Activated CD4-positive, alpha-beta memory T cell treated with anti-CD3 and anti-CD28 coated beads, Interleukin-2, amount 10 ng/mL, durations not matched to agents 7 days and 5 days (primary cell): ENCODE measurements at places on chromosomes 1 and 21.

DNA sequence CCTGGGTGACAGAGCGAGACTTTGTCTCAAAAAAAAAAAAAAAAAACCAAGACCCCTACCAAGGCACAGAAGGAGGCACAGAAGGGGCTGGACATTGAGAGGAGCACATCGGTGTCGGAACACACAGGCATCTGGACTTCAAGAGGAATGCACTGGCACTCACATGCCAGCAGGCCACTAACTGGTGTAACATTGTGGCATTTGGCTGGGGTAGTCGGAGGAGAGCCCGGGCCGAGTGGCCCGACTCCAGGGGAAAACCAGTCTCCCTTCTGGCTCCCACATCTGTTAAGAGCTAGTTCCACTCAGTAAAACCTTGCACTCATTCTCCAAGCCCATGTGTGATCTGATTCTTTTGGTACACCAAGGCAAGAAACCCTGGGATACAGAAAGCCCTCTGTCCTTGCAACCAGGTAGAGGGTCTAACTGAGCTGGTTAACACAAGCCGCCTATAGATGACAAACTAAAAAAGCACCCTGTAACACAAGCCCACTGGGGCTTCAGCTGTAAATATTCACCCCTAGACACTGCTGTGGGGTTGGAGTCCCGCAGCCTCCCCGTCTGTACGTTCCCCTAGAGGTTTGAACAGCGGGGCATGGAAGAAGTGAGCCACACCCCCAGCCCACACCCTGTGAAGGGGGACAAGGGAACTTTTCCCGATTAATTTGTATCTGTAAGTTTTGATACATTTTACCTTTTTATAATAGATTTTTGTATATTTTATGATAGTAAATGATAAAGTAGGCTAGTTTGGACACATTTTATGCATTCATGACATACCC is 17.2 kb upstream of the AKIRIN1 start:
- DNase-seq = no peak

DNA sequence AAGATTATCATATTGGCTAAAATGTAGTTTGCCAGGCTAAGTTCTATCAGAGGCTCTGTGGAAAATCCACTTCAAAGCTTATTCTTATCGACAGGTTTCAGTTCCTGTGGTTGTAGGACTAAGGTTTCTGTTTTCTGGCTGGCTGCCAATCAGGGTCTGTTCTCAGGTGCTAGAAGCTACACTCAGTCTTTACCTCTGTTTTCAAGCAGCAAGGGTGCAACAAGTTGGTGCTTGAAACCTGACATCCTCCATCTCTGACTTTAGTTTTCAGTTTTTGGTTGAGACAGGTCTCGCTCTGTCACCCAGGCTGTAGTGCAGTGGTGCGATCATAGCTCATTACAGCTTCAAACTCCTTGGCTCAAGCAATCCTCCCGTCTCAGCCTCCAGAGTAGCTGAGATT is 15.3 kb upstream of the TMCO2 start:
- peak; percentile 77 for DNase-seq

DNA sequence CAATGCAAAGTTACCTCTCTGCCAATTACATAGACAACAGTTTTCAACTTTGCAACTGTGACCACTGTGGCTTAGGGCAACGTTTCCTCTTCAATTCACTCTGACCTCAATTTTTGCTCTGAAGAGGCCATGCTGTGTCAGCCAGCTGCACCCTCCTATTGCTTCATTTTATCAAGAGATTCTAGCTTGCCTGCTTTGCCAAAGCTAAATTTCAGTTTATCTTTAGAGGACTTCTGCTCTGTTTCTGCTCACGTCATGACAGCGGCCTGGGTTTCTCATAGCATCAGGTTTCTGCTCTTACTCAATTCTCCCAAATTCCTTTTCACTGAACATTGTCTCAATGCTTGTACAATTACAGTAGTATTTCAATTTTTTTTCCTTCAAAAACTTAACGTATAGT is 154.6 kb downstream of the PLA2G4A start:
- no peak for DNase-seq

DNA sequence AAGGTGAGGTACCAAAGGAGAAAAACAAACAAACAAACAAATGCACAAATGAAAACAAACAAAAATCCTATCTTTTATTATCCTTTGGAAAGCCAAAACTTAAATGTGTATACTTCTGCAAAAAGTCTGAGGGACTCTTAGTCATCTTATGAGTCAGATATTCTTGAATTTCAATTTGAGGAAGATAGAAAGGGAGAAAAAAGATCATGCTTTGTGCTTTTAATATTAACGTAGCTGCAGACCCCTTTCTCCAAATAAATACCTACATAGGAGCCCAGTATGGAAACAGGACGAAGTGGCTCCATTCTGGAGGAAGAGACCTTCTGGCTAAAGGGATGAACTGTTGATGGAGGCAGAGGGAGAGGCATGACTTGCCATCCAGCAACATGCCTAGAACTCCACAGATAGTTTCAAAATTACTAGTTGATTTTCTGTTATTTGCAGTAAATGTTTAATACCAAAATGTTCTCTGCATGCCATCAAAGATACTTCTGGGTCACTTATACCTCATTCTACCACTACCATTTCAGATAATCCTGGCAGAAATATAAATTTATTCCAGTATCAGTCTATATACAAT is 25.4 kb downstream of the NUP210L start:
- DNase-seq = no peak

DNA sequence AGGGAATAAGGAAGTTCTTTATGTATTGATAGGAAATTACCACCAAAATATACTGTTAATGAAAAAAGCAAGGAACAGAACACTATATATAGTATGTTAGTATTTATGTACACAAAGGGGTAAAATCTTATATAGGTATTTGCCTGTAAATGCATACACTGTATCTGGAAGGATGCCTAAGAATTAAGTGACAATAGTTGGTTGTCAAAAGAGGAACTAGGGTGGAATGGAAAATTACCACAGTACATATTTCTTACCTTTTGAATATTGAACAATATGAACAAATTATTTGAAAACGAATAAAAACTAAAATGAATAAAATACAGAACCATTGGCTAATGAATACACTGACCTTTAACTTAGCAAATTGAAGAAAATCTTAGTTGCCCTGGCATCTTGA is 13.6 kb downstream of the ARPC5 start:
- no peak for DNase-seq

GRCh38 chr1:107795441-107795840 is 169.5 kb downstream of the VAV3 start:
- DNase-seq = no peak

DNA sequence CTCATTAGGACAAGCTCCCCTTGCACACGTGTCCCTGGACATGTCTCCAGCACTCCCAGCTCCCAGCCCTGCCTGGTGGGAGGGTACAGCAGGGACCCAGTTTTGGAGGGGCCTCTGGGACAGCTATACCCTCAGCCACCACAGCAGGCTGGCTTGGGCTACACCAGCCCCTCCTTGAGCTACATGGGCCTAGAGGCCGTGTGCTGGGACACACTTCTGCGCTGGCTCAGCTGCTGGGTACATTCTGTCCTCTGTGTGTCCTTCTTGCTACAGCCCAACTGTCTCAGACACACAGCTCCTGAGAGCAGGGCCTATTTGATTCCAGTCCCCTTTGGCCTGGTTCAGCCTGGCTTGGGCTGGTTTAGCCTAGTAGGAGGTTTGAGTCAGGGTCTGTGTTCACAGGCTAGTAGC is 26.7 kb downstream of the DMAP1 start:
- no peak for DNase-seq

- DNase-seq = no peak
Measured at GRCh38 chr1:56806804-56807203, 12.4 kb downstream of the FYB2 start.

DNA sequence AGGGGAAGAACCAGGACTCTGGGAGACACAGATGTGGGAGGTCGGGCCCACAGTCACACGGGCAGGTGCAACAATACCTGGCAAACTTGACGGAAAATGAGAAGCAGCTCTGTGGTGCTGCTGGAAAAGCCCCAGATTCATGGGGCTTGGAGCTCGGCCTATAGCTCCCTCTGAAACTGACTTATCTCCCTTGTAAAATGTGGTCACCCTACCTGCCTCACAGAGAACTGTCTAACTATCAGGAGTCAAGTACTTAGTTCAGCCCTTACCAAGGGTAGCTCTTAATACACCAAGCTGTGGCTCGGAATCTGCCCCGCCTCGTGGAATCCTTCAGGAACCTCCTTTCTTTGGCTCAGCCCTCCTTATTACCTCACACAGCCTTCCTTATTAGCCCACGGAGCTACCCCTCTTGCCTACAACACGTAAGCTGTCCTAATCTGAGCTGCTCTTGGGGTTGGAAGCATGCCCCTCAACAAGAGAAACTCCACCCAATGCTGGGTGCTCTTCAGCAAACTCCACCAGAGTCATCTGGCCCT is 68.9 kb downstream of the MRPL37 start:
- no peak for DNase-seq

GRCh38 chr21:33013626-33014025 is 12.1 kb upstream of the OLIG2 start:
- DNase-seq = no peak

- no peak for DNase-seq
Measured at GRCh38 chr21:20902998-20903397, 95.2 kb upstream of the NCAM2 start.

GRCh38 chr1:67618285-67619018 is 66.5 kb upstream of the GADD45A start:
- DNase-seq = no peak

DNA sequence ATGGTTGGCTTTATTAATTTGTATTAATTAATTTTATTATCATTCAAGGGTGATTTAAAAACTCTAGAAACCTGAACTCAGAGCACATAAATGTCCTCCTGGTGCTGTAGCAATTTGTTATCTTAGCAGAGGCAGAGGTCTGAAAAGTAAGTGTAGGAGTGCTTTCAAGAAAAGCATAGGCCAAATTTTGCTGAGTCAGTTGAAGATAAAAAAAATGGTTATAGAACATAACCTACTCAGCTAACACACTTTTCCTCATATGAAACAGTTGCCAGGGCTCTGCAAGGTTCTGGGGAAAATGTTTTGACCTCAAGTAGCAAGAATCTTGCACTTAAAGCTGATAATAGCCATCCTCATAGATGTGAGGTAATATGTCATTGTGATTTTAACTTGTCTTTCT is 53.5 kb upstream of the CHODL start:
- no peak for DNase-seq

DNA sequence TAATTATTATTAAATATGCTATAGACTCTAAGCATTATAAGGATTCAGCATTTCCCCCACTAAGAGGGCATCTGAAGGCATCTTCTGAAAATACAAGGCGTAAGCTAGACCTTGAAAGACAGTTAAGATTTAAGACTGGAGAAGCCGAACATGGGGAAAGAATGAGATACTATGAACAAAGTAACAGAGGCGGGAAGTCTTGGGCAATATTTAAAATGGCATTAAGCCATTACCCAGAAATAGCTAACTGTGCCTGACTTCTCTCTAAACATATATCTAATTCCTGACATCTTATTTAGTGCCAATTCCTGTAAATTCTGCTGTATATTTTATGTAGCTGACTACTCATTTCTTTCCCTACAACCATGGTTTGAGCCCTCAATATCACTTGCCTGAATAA is 20.9 kb downstream of the DPH5 start:
- DNase-seq = no peak

- no peak for DNase-seq
Measured at GRCh38 chr1:182217071-182217470, 155.6 kb upstream of the ZNF648 start.

- DNase-seq = no peak
Measured at GRCh38 chr21:35843911-35844667, 216.2 kb downstream of the SETD4 start.

DNA sequence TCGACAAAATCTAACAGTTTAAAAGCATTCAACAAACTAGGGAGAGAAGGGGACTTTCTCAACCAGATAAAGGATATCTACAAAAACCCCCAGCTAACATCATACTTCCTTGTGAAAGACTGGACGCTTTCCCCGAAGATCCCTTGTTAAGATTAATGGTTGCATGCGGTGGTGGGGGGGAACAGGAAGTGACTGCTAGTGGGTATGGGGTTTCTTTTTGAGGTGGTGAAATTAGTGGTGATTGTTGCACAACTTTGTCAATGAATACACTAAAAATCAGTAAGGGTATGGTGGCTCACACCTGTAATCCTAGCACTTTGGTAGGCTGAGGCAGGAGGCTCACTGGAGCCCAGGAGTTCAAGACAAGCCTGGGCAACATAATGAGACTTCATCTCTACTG is 26.9 kb upstream of the EYA3 start:
- peak; percentile 57 for DNase-seq

- peak; percentile 73 for DNase-seq
Measured at GRCh38 chr1:11858968-11859871, 475 bp upstream of the NPPB start.

GRCh38 chr1:84242641-84243040 is 58.9 kb upstream of the SAMD13 start:
- DNase-seq = no peak

DNA sequence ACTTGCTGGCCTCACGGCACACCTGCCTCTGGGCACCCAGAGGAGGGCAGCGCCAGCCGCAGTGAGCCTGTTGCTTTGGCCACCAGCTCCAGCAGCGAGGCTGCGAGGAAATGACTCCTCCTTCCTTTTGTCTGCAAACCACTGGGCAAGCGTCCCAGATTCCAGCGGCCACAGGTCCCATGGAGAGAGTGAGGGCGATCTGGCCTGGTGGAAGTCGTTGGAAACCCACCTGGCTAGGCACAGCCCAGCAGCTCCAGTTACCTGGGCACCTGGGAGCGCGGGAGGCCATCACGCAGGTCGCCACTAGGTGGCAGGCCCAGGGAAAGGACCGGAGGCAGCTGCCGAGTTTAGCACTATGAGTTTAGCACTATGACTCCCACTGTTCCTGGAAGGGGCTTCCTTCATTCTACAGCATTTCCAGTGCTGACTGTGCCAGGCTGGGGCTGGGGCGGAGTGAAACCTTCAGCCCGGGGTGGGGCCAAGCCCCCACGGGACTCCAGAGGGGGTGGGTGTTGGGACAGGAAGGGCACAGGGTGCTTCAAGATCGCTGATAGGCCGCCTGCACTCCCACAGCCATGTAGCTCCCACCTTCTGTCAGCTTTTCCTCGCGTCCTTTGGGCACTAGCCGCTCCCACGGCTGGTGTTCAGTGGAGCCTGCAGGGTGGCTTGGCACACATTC is 1.1 kb upstream of the ESPN start:
- peak; percentile 71 for DNase-seq

GRCh38 chr1:235012436-235013210 is 116.0 kb downstream of the TOMM20 start:
- DNase-seq = no peak

DNA sequence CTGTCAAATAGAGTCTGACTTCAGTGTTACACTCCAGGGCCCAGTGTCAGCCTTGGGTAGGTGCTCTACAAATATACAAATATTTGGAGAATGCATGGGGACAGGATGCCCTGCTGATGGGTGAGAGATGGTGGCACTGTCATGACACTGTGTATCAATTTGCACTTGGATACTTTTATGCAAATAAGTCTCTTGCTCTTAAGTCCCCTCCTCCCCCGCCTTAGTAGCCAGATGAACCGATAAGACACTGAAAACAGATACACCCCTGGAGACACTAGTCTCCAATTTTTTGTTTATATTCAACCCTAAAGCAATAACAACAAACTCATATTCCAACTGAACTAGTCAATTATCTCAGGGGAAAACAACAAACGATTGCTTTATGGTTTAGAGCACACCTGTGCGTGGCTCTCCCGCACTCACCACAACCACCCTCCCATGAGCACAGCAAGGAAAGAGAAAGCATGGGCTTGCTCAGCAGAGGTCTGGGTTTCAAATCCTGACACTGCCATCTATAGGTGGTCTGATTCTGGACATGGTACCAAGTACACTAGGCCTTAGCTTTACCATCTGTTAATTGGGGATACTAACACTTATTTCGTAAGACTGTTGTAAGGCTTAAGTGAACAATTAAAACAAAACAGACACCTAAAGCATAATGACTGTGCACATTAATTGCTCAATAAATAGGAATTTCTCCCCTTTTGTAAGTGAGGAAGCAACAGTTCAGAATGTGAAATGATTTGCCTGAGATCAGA is 50.3 kb downstream of the HIVEP3 start:
- peak; percentile 46 for DNase-seq
